ENCODE measurements at places on chromosomes 5 and 9. TPM values are rescaled to one million over a fixed set of nuclear protein-coding genes. Genes with fewer than 3 reads are reported as not detected.
A peak's percentile ranks its signal among the peaks of the same experiment; 100 is the strongest.

SEPTIN8 gene
- 31.8 TPM for total RNA-seq

GABRA6 gene
- not detected for total RNA-seq

HRCT1 gene
- not detected for total RNA-seq

PCDHGC5 gene
- total RNA-seq: not detected

TCF7 gene
- 21.9 TPM for total RNA-seq

CD180 gene
- total RNA-seq: 0.75 TPM

- DNase-seq: no peak
Observed at GRCh38 chr9:130609163-130609562, 29.8 kb downstream of the FUBP3 start.

- DNase-seq: no peak
Observed at GRCh38 chr9:137319011-137319738, 17.1 kb upstream of the NRARP start.

- DNase-seq: no peak
Observed at GRCh38 chr5:116652196-116652729, 77.6 kb upstream of the SEMA6A start.

GRCh38 chr5:99019254-99019653, 90.4 kb upstream of the CHD1 start:
- no peak for DNase-seq

DNA sequence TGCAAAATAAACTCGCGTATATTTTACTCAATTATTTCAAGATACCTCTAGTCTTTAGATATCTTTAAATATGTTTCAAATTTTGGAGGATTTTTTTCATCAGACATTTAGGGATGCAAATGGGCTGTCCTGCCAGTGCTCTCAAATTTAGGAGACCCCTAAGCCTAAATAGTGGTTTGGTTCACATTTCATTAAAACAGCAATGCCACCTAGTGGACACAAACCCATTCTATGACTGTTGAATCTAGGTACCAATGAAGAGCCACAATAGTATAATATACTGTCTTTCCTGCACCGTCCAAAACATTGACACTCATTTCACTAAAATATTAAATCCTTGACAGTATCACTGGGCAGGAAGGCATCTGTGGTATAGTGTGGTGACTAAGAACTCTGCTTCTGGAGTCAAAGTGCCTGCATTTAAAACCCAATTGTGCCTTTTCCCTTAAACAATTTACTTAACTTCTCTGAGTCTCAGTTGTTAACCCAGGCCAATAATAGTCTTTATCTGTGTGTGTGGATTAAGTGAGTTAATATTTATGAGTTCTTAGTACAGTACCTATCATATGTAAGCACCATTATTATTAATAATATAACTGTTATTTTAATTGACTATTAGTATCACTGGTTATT, 148.0 kb downstream of the RORB start:
- no peak for DNase-seq

GRCh38 chr5:150648294-150649107, 8.0 kb downstream of the SYNPO start:
- no peak for DNase-seq

DNA sequence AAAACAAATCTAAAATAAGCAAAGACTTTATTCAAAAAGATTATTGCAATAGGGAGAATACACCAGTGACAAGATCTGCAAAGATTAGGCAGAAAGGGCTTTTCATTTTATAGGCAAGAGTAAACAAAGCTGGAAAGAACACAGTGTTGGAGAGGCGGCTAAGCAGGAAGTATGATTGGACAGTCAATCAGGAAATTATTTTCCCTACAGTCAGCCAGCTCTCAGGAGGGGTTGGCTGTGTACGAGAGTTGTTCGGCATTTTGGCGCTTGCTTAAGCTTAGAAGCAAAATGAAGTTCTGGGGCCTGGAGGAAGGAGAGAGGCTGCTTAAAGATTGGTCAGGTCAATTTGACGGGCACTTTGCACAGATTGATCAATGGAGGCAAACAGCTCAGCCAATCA, 1030.5 kb downstream of the TLE4 start:
- DNase-seq: no peak

- DNase-seq: no peak
Observed at GRCh38 chr9:93295031-93295430, 111.1 kb downstream of the WNK2 start.

- DNase-seq: peak; percentile 28
Observed at GRCh38 chr5:891837-892393, 686 bp downstream of the BRD9 start.

DNA sequence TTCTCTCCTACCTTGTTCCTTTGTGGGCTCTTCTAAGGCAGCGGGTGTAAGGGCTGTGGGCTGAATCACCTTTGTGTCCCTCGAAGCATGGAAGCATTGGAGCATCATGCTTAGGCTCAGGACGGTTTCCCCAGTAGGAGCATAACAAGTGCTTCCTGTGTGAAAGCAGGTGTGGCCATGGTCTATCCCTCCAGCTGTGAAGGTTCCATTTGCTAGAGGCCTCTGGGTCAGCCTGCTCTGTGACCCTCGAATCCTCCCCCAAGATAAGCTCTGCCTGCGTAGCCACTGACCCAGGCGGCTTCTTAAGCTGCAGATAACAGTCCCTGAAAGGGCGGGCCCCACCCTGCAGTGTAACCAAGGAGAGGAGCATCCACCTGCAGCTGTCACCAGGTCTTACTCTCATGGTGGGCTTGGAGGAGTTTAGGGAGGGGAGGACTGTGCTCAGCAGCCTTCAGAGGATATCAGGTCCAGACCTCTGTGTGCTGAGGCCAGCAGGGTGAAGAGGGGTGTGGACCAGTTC, 8.4 kb upstream of the NDST1 start:
- DNase-seq: no peak

- no peak for DNase-seq
Observed at GRCh38 chr9:134757216-134757975, 115.8 kb downstream of the COL5A1 start.

GRCh38 chr5:80810425-80810824, 149.7 kb upstream of the RASGRF2 start:
- no peak for DNase-seq

DNA sequence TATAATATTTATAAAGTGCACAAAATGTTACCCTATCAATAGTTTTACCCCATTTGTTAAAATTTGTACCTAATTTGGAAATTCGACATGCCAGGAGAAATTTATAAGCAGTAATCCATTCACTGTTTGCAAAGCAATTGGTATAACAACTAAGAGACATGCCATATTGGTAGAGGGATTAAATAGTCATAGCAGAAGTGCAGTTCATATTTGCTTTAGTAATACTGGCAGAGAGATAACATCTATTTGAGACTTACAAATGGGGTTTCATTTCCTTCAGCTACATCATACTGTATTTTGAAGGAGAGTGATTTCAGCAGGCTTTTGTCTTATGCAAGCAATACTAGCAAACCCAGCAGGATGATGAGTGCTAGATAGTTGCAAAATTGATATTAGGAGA, 610.4 kb upstream of the CDH10 start:
- DNase-seq: no peak

DNA sequence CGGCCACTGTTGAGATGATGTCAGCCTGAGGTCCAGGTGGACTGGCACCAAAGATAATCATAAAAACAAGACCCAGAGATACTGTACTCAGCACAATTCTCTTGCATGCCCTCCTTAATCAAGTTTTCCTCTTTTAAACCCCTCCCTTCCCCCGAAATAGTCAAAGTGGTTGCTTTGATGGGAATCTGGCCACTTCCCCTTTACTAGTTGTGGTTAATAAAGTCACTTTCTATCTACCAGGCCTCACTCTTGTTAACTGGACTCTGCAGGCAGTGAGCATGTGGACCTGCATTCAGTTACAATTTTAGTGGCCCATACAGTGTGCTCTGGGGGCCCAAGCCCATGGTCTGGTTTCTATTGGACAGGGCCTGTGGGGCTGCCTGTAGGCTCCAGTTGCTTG, 17.5 kb downstream of the FBP2 start:
- DNase-seq: no peak

Measured in activated CD4-positive, alpha-beta memory T cell treated with anti-CD3 and anti-CD28 coated beads, Interleukin-2, amount 10 ng/mL, durations not matched to agents 7 days and 5 days (primary cell).